Naive thymus-derived CD8-positive, alpha-beta T cell (primary cell): ENCODE measurements at places on chromosomes 2 and 18.

DNA sequence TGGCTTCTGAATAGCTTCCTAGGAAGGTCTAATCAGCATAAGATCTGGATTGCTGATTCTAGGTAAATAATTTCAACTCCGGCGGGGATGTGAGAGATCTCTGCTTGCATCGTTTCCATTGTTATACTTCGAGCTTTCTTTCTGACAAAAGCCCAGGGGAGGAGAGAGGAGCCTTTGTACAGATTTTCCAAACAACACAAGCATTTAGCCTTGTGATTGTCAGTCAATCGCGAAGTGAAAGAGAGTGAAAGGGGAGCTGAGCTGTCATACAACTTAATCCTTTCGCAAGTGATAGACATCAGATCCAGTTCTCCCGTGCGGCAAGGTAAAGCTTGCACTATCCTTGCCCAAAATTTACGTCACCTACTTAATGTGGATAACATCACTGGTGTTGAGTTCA is 26.2 kb downstream of the RALB start:
- no peak for DNase-seq

GRCh38 chr2:11977766-11978524 is 231.5 kb downstream of the LPIN1 start:
- DNase-seq, result no peak

- DNase-seq, result no peak
Observed at GRCh38 chr18:12651651-12652050, 6.3 kb downstream of the SPIRE1 start.

DNA sequence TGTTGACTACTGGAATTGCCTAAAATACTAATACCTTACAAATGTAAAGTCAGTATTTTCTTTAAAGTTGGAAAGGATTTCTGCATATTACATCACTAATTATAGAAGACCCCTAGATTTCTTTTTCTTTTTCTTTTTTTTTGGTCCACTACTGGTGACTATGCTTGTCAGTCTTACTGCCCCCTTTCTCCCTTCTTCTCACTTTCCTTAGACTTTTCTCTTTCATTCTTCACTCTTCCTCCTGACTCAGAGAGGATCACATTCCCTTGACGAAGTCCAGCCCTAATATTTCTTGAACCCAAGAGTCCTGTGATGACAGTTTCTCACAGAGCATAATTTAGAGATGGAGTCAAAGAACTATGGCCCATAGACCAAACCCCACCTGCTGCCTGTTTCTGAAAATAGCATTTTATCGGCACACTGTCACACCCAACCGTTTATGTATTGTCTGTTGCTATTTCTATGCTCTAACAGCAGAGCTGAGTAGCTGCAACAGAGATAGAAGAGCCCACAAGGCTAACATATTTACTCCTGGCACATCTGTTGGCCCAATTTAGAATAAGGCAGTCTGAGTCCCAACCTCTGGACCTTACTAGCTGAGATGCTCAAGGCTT is 40.6 kb upstream of the RIOK3 start:
- DNase-seq, result no peak

GRCh38 chr2:168471163-168471475 is 15.0 kb downstream of the CERS6 start:
- DNase-seq, result no peak

- DNase-seq, result no peak
Observed at GRCh38 chr2:177255227-177255601, 9.3 kb downstream of the NFE2L2 start.

DNA sequence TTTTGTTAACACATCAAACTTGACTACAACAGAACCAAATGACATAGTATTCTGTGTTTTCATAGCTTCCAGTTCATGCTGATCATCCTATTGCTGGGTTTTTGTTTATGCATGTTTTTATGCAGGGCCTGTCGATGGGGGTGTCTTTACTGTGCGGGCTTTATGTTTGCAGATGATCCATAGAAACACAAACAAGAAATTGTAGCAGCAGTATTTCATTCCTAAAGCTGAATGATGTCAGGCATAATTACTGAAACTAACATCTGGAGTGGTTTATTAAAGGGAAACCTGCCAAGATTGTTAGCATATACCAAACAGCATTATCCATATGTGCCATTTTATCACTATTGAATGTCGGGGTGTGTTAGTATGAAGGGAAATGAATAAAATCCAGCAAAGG is 129.7 kb downstream of the PTPRM start:
- no peak for DNase-seq

DNA sequence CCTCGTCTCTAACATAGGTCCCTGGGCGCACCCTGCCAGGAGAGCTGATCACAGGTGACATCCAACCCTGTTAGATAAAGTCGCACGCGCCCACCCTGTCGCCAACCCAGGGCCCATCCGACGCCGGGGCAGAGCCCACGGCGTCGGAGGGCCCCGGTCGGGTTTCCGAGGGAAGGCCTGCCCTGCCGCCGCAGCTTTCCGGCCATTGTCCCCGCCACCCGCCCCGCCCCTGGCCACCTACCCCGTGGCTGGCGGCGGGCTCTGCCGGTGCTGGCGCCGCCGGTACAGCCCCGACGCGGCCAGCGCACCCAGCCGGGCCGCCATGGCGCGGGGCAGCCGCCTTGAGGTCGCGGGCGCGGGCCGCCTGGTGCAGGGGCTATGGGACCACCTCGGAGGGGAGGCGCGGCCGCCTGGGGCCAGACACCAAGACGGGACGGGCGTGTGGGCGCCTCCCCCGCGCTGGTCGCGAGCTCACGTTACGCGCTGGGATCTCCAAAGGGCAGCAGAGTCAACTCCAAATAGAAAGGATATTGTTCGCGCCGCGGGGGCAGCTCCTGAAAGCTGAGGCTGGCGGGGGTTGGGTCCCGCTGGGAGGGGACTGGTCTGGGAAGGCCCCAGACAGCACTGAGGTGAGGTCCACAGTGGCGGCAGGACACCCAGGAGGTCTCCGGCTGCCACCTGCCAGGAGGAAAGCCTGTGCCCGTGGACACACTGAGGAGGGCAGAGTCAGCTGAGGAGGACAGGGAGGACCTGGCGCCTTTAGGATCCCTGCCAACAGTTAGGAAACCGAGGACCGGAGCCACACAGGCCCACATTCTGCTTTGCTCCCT is 11.1 kb downstream of the LIMS2 start:
- no peak for DNase-seq

GRCh38 chr2:190875891-190876290 is 4.7 kb upstream of the GLS start:
- peak; percentile 33 for DNase-seq

DNA sequence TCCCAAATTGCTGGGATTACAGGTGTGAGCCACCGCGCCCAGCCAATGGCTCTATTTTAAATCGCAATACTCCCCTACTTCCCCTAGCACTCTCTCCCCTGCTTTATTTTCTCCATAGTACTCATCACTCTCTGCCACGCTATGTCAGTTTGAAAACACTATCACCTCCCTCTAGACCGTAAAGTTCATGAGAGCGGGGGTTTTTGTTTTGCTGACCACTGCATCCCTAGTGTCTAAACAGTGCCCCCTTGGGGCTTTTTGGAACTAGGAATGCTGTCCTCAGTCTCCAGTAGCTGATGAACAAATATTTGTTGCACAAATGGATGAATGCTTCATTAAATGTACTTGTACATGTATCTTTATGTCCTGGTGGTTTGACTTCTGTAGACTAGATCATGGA is 44.1 kb downstream of the ATOH8 start:
- DNase-seq, result no peak

GRCh38 chr18:29271501-29271900 is 1094.6 kb upstream of the CDH2 start:
- no peak for DNase-seq

DNA sequence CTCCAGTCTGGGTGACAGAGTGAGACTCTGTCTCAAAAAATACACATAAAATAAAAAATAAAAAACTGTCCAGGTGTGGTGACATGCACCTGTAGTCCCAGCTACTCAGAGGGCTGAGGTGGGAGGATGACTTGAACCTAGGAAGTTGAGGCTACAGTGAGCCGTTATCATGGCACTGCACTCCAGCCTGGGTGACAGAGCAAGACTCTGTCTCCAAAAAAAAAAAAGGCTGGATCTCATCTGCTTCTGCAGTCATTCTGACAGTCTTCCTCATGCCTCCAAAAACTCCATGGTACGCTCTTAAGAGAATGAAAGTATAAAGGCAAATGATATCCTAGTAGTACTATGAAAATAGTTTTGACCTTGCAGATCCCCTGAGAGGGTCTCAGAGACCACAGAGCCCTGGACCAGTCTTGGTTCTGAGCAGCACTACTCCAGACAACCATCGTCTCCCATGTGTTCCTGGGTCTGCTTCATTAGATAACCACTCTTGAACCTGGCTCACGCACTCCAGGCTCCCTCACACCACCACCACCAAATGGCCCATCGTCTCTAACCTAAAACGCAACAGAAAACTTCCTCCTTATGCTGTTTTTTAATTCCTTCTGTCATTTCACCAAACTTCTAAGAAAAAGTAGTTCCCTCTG is 26.0 kb downstream of the SPIRE1 start:
- DNase-seq, result no peak

GRCh38 chr2:100124761-100125160 is 17.6 kb downstream of the AFF3 start:
- DNase-seq, result no peak

- DNase-seq, result no peak
Observed at GRCh38 chr18:48358868-48359267, 50.3 kb downstream of the ZBTB7C start.

DNA sequence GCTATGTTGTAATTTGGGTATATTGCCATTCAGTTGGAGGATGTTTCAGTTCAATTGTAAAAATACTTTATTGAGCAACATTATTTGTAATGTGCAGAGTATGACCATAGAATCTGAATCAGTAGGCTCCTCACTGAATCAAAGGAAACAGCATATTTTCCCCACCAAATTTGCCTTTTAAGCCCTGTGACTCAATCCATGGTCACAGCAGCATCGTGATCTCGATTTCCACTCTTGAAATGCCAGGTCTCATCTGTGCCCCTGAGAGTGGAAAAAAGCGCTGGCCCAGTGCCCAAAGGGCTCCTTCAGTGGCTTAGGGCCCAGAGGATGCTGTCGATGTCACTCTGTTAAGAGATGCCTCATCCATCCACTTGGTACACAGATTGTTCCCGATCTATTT is 57.5 kb downstream of the FHOD3 start:
- DNase-seq, result no peak

DNA sequence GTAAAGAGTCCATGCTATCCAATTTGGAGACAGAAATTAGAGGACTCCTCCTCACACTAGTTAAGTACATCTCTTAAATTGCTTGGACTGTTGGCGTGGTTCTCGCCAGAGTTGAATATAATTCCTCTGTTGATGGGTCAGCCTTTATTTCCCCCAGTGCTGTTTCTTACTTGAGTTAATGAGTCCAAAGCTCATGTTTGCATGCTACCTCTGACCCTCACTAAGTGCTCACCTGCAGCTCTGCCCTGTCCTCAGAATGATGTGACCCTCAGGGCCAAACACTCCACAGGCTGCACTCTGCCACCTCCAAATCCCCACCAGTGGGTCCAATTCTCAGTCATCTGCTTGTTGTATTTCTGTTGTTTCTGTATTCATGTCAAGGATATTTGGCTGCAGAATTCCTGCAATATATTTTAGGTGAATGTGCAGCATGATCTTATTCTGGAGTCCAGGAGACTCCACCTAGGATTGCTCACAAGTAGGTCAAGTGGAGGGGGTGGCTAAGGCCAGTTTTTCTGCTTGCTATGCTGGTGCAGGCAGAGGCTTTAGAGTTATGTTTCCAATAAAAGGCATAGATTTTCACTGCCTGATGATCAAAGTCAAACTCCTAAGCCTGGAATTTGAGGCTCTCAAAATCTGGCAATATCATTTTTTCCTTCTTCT is 37.8 kb downstream of the RDH14 start:
- DNase-seq, result no peak

GRCh38 chr2:69983392-69983966 is 22.0 kb upstream of the ASPRV1 start:
- no peak for DNase-seq

DNA sequence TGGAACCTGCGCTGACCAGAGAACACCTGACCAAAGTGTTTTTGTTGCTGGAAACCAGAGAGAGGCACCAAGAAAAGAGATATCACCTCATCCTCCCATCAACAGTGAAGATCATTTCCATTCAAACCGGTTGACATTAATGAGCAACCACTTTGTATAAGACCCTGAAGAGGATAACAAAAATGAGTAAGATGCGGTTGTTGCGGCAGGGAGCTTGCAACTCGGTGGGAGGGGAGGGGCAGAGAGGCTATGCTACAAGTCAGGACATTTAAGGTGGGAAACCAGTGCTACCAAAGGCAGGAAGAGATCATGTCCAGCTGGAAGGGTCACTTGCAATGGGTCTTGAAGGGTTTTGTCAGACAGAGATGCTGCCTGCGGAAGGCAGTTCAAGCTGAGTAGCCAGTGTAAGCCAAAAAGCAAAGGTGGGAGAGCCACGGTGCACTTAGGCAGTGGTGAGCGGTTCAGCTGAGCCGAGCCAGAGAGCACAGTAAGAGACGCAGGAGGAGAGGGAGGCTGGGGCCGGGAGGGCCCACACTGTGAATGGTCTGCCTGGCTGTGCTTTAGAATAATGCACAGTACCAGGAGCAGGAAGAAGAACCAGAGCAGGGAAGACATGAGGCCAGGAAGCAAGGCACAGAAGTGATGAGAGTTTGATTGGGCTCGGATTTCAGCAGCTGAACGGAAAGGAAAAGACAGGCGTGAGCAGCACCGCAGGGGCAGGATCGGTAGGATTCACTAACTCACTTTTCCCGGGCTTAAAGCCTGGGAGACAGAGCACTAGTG is 24.4 kb upstream of the DTNB start:
- DNase-seq, result no peak

DNA sequence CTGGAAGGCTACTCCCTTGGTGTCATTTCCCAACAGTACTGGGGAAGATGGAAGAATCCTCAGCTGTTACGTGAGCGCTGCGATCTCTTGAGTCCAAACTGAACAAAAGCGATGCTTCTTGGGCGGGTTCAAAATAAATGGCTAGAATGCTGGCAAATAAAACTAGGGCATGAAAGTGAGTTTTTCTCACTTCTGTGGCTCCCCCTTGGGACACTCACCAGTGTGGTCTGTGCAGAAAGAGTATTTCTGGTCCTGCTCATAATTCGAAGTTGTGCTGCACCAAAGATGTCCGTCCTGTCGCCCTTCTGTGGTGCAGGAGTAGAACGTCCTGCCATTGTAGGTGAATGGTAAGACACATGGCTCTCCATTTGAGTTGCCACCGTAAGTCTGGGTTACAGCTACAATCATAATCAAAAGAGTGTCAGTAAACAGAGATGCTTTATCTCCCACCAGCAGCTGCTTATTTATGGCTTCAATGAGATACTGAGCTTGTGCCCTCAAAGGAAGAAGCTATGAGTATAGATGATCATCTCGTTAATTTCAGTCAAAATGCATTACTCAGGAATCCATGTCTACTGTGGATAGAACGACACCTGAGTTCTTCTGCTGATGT is 11.8 kb downstream of the FN1 start:
- no peak for DNase-seq
